ENCODE measurements at places on chromosomes 2 and 18.

DNA sequence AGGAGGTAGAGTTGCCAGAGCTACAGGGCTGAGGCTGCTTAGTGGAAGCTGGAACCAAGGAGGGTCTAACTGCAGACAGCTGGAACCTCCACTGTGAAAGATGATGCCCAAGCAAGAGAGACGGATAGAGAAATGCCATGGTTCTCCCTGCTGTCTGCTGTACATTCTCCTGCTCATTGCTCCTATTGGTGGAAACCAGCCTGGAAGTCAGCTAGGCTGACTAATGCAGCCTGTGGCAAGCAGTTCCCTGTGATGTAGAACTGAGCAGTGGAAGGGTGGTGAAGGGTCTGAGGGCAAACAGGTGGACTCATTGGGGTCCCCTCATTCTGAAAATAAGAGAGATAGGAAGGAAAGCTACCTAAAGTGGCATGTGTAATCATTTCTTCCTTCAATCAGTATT, 563.6 kb downstream of the SLC4A3 start:
- no peak for DNase-seq

- DNase-seq, result no peak
Measured at GRCh38 chr2:134392442-134393074, 138.7 kb downstream of the MGAT5 start.

DNA sequence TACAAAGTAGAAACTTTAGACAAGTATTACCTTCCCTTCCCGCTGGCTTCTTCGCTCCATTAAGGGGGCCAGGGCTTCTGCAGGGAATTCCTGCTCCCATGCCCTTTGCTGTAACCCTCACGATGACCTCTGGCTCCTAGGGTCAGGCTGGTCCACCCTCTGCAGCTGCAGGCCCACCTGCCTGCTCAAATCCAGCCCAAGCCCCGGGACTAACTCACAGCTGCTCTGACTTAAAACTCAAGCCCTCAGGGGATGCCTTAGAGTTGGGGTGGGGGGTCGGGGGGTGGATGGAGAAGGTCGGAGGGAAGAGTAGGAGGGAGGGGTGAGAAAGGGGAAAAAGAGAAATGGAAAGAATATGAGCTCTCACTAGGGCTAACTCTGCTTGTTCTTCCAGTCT, 4.9 kb downstream of the IGFBP5 start:
- DNase-seq, result no peak

DNA sequence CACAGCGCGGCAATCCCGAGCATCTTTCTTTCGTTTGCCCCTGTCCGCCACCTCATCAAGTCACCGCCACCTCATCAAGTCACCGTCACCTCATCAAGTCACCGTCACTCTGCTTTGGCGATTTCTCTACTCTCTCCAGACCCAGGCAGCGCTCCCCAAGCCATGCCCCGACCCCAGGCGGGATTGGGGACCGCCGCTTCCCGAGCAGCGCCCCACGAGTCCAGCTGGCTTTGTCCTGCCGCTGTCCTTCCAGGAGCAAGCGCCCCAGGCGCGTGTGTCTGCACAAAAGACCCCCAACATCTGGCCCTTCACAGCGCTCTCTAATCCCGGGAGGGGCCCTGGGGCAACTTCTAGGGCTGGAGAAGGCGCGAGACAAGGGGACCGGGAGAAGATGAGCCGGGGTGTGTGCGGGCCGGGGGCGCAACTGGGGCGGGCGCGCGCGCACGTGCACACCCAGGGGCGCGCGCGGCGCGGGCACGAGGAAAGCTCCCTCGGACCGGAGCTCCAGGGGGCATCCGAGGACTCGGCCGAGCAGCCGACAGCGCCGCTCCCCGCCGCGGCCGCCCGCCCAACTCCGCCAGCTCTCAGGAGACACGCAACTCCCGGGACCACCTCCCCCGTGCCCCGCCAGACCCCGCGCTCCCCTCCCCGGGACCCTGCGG, 633 bp upstream of the RNF152 start:
- DNase-seq, result peak; percentile 18

DNA sequence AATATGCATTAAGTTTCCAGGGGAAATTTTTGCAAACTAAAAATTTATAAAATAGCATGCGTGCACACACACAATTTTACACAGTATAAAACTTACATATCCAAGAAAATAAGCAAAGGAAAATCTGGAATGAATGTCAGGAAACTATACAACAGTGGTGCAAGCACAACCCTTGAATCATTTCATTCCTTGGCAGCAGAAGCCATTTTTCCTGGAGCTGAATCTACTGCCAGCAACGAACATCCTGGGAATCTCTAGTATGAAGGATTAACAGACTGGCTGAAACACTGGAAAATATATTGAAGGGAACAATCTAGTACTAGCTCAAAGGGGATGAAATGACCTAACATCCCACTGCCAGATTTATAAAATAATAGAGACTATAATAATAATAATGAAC, 235.3 kb downstream of the DYM start:
- DNase-seq, result no peak

Data from stimulated activated CD4-positive, alpha-beta T cell treated with anti-CD3 and anti-CD28 coated beads, Interleukin-15, amount 100 ng/mL, for 1 hour (primary cell).